ENCODE measurements at places on chromosomes 2 and 18.

DNA sequence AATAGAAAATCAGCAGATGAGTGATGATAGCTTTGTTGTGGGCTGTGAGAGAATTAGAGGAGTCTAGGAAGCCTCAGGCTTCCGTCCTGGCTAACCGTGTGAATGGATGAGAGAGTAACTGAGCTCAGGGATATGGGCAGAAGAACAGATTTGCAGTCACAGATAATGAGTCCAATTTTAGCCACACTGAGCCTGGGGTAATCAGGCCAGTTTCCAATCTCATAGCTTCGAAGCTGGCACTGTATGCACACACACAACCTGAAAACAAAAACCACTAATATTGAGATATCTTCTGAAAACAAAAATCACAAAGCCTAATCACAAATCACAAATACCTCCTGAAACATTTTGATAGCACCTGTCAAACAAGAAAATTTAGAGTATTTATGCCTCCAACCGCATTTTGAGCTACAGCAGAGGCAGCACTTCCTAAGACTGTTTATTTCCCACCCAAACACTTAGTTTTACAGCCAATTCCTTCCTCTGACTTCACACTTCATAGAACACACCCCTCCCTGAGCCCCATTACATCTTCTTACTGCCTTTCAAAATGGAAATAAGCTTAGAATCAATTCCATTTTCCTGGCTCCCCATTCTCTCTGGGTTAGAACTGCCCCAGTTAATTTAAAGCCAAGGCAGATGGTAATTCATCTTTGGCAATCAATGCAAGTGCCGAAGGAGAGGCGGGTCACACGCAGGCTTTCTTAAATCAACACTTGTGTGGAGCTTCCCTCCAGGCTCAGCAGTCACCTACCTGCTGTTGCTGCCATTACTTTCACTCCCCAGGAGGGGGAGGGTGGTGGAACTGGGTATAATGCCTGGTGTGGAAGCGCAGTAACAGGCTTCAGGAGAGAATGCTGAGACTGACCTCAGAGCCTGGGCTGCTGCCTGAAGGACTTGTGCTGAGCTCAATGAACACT lies 18.9 kb downstream of the TTR start:
- DNase-seq = peak; percentile 7

DNA sequence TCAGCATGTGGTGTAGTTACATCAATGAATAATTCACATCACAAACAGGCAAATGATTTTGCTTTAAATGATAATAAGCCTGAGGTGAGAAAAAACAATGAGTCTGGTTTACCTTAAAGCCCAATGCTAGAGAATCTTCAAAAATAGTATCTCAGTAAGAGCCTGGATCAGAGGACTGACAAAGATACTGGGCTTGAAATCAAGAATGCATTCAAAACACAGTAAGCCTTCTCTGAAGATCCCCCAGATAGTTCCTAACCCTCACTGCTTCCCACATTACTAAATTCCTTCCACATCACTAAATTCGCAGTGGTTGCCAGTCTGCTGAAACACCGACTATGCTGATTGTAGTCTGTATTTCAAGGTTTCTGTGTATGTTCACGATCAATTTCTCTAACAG lies 514.9 kb downstream of the SUCLG1 start:
- no peak for DNase-seq

GRCh38 chr2:58916063-58916462 lies 674.9 kb upstream of the FANCL start:
- DNase-seq = no peak

DNA sequence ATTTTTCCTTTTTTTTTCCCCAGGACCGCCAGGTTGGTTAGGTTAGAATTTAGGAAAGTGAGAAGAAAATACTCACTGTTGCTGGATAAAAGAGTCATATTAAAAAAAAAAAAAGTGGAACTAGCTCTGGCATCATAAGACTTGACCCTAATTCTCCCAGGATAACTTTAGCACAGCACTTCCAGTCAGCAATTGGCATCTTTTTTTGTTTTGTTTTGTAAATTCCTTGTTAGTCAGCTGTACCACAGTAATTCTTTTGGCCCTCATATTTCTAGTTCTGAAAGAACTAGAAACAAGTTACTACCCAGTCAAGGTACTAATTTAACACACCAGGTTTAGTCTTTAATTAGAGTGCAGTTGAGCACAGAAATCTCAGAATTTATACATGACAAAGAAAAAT lies 873.5 kb upstream of the POU3F3 start:
- no peak for DNase-seq

- DNase-seq = no peak
Measured at GRCh38 chr2:235271936-235272335, 221.9 kb upstream of the AGAP1 start.

GRCh38 chr18:63119647-63120046 lies 199.9 kb downstream of the BCL2 start:
- DNase-seq = peak; percentile 43

DNA sequence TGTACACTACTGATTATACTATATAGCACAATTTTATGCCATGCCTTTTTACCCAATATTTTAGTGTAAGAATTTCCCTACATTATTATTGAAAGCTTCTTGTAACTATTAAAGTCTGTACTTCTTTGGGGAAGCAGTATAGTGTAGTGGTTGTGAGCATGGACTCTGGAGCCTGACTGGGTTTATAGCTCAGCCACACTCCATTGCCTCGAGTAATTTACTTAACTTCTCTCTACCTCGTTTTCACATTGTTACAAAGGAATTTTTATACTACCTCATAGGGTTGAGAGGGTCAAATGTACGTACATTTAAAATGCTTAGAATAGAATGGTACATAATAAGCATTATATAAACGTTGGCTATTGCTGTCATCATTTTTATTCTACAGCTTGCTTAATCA lies 139.2 kb downstream of the UBR3 start:
- DNase-seq = no peak

GRCh38 chr2:16625201-16625729 lies 40.4 kb downstream of the CYRIA start:
- no peak for DNase-seq

GRCh38 chr2:134549104-134549503 lies 169.7 kb downstream of the TMEM163 start:
- DNase-seq = no peak

- no peak for DNase-seq
Measured at GRCh38 chr2:84243788-84244733, 215.0 kb downstream of the SUCLG1 start.

GRCh38 chr2:33130544-33130943 lies 183.8 kb downstream of the LTBP1 start:
- no peak for DNase-seq

- DNase-seq = no peak
Measured at GRCh38 chr18:37450434-37451132, 115.0 kb downstream of the CELF4 start.

DNA sequence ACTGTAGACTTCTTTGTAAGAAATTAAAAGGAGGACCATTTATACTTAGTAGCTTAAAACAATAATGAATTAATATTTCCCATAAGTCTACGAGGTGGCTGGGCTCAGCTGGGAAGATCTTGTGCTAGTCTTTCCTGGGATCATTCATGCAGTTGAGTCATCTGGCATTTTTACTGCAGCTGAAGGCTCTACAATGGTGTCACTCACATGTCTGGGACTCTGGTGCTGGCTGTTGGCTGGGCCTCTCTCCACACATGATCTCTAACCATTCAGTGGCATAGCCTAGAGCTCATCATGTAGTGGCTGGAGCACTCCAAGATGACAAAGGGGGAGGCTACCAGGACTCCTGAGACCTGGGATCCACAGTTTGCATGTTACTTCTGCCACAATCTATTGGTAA lies 35.5 kb downstream of the CLASP1 start:
- DNase-seq = no peak

GRCh38 chr2:159497256-159497655 lies 119.1 kb downstream of the BAZ2B start:
- DNase-seq = no peak

GRCh38 chr2:203649176-203649814 lies 57.1 kb upstream of the CD28 start:
- DNase-seq = no peak

- DNase-seq = no peak
Measured at GRCh38 chr2:237177052-237177451, 91.4 kb downstream of the COPS8 start.

- DNase-seq = no peak
Measured at GRCh38 chr18:44701227-44701626, 20.5 kb downstream of the SETBP1 start.

DNA sequence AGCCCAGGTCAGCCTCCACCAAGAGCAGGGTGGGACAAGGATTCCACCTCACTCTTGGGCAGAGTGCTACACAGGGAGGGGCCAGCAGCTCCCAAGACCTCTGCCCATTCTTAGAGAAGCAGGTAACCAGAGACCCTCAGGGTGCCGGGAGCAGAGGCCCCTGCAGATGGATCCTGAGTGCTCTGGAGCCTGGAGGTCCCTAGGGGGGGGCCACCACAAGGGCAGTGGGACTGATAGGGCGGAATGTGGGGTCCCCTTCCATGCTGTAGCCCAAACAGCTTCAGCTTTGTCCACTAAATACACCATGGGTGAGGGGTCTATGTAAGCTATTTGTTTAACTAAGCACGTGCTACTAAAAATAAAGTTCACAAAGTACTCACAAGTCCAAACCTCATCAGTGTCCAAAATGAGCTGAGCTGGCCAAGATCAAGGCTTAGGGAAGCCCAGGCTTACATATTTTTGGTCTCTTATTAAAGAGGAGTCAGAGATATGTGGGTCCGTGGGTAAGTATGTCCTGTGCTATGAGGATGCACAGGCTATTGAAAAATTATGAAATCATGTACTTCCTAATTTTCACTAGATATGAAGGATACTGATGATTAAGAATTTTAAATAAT lies 21.5 kb upstream of the GPC1 start:
- no peak for DNase-seq

DNA sequence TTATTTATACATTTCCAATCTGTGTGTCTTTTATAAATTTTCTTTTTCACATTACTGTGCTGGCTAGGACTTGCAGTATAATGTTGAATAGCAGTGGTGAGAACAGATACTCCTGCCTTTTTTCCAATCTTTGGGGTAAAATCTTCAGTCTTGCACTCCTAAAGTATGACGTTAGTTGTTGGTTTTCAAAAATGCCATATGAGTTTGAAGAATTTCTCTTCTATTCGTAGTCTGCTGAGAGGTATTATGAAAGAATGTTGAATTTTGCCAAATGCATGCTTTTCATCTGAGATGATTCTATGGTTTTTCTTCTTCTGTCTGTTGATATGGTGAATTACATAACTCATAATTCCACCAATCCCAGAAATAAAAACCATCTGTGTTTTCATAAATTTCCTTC lies 335.3 kb upstream of the CHST9 start:
- DNase-seq = no peak

- DNase-seq = peak; percentile 69
Measured at GRCh38 chr2:42663106-42663780, 94.8 kb downstream of the MTA3 start.

GRCh38 chr2:57864926-57865325 lies 181.7 kb upstream of the VRK2 start:
- no peak for DNase-seq

- no peak for DNase-seq
Measured at GRCh38 chr18:63888470-63889190, 1.1 kb downstream of the SERPINB2 start.

DNA sequence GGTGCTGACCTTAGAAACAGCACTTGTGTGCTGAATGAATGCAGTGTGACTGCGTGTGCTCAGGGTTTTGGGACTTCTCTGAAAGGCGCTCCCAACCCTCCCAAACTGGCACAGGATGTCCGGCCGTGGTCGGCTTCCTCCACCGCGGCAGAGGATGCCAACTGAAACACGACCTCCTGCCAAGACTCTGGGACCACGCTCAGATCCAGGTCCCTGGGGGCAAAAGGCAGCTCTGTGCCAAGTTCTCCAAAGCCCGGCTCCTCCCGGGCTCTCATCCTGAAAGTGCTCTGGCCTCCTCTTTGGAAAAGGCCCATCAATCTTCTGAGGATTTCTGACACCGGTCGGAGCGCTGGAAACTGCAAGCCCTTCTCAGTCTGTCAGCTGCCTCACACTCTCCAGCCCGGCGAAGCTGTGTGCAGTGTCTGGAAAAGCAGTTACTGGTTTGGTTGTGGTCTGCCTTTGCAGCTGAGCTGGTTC lies 32.3 kb upstream of the ZBTB7C start:
- no peak for DNase-seq

DNA sequence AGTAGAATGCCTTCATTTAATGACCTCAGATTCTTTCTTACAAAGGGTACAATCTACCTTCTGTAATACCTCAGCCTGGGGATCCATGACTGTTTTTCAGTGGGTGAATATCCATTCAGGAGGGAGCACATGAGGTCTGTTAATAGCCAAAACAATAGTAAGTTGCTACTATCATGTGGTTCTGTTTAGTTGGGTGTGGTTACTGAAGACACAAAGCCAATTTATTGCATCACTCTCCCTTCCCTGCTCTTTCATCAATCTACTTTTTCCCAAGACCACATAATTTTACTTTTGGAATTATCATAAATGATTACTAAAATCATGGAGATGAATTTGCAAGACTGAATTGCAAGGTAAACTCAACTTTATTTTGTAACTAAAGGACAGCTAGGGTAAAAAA lies 254.2 kb downstream of the GALNT13 start:
- no peak for DNase-seq

DNA sequence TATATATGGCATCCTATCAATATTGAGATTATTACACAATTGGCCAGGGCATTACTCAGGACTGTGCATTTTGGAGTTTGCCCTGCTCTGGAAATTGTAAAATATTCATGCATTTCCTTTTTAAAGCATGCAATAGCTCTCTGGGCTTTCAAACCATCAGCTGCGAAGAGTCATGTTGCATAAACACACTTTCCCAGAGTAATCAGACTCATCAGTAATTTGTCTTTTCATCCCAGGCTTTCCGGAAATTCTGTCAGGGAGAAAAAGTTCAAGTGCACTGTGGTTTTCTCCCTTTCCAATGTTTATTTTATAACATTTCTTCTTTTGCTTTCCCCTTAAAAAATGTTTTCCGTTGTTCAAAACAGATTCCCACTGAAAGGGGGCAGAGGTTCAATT lies 38.9 kb upstream of the FHL2 start:
- DNase-seq = no peak

DNA sequence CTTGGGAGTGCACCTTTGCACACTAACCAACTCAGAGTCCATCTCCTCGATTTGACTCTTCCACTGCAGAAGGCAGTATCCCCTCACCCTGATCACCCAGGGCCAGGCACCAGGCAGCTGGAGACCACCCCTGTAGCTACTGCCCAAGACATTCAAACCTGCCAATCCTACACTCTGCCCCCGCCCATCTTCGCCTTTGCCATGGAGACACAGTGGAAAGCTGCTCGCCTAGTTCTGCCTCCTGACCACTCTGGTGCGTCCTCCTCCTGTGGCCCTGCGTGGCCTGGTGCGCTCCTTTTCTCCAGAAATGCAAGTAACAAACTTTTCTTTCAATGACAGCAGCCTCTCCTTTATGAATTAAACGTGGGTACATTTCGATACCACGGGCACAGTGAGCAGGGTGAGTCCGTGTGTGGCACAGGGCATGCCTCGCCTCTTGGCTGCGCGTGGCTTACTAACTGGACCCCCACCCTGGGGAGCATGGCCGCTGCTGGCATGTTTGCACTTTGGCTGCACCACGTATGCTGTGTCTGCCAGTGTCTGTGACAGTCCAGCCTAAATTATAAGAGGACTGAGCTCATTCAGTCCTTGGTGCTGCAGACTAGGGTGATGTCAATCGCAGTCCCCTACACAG lies 47.6 kb downstream of the LONRF2 start:
- no peak for DNase-seq

GRCh38 chr2:23624378-23624777 lies 239.4 kb downstream of the KLHL29 start:
- peak; percentile 70 for DNase-seq

Data from activated CD4-positive, alpha-beta T cell treated with anti-CD3 and anti-CD28 coated beads for 48 hours (primary cell).